ENCODE measurements at places on chromosomes 5 and 9.

GRCh38 chr5:51488803-51489642 is 105.8 kb downstream of the ISL1 start:
- no peak for DNase-seq

DNA sequence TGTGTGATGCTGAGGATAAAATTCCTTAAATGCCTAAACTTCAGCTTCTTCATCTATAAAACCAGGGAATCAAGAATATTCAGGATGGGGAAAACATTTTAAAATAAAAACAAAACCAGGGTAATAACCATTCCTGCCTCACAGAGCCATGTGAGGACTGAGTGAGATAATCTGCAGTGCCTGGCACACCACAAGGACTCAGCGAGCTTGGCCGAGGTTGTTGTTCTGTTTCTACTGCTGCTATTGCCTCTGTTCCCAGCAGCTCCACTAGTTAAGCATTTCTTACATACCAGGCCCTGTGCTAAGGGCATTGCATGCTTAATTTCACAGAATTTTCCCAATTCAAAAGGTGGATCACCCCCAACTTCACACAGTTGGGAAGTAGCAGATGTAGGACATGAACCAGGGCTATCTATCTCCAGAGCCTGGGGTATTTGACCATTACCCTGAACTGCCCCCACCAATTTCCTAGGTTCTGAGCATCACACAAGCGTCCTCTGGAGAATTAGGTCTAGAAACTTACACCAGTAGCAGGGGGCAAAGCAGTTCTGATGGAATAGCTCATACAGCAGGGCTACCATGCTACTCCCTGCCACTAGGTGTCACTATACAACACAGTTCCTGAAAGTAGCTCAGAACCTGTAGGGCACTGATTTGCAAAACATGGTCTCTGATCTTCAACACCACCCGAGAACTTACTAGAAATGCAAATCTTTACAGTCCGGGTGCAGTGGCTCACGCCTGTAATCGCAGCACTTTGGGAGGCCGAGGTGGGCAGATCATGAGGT is 74.3 kb downstream of the LRSAM1 start:
- no peak for DNase-seq

GRCh38 chr5:51652980-51653379 is 269.7 kb downstream of the ISL1 start:
- DNase-seq = no peak

DNA sequence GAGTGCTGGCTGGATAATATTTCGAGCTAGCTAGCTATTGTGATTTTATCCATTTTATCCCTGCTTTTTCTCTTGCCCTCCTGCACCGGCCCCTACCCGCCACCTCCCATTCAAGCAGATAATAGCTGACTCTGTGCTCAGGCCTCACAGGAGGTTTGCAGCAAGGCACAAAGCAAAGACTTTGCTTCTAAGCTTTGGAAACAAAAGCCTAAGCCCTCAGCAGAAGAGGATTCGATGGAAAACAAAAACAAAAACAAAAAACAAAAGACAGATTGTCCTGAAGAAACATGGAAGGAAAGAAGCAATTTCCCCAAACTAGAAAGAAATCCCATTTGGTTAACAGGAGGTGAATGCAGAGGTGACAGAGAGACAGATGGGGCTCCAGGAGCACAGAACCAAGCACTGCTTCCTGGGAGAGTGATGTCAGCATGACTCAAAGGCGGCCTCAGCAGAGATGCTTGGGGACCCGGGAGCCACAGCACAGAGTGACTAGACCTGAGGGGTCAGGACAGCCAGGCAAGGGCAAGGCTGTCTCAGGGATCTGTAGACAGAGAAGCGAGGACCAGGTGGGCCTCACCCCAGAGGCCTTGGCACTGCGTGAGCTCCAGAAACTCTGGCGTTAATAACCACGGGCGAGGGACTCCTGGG is 28.4 kb downstream of the MTX3 start:
- DNase-seq = no peak

- DNase-seq = no peak
Measured at GRCh38 chr5:17860660-17861315, 226.5 kb downstream of the TAF11L14 start.

DNA sequence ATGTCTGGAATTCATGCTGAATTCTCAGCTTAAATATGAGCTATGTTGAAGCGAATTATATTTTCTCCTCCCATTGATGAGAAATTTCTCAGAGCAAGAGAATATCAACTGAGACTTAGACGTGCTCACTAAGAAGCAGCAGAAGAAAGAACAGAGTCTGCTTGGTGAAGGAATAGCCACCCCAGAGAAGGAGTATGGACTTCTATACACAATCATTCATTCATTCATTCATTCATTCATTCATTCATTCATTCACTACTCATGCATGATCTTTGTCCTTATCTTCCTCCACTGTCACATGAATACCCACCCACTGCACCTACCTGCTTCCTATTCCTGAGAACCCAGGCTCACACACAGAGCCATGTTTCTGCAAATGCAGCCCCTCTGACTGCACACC is 206.6 kb downstream of the DEPDC1B start:
- DNase-seq = no peak

GRCh38 chr5:179820127-179820482 is 600 bp upstream of the SQSTM1 start:
- DNase-seq = no peak

Measured in amygdala (tissue), 56 donors.